ENCODE measurements at places on chromosomes 2 and 18. TPM values are rescaled to one million over a fixed set of nuclear protein-coding genes. Genes with fewer than 3 reads are reported as not detected.

GRCh38 chr18:34942975-34943374 lies 98.2 kb upstream of the MAPRE2 start:
- DNase-seq, result no peak

DNA sequence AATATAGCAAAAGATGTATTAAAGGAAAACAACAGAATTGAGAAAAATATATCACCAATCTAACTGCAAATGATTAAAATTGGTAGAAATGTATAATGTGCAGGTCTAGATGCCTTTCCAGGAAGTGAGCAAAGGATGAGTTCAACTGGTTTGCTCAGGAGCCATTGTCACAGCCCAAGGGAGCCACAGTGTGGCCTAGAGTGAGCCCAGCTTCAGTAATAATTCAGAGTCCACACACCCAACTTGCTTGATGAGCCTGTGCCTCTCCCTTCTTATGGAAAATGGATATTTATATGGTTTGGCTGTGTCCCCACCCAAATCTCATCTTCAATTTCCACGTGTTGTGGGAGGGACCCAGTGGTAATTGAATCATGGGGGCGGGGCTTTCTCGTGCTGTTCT lies 92.2 kb upstream of the ASAP2 start:
- DNase-seq, result no peak

GRCh38 chr2:219297766-219298456 lies 11.3 kb downstream of the PTPRN start:
- DNase-seq, result no peak

RAB11FIP5 gene
- total RNA-seq, result 78.8 TPM

- no peak for DNase-seq
Observed at GRCh38 chr2:165601928-165602521, 132.5 kb downstream of the CSRNP3 start.

- no peak for DNase-seq
Observed at GRCh38 chr2:50345701-50346591, 686.0 kb downstream of the NRXN1 start.

INPP5D gene
- 49.7 TPM for total RNA-seq

DNA sequence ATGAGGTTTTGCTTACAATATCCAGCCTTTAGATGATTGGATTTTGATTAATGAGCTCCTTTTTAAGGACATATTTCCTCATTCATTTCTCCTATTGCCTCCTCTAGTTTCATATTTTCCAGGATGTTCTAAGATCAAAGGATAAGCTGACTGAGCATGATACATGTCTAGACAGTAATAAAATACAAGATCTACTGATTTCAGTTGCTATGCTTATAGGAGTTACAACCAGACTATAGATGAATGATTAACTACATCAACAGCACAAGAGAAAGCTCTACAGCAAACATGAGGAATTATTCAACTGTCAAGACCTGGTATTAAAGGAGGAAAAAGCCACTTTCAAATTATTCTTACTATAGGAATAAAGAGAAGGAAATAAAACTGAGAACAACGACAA lies 85.0 kb upstream of the LINC00305 start:
- no peak for DNase-seq

- no peak for DNase-seq
Observed at GRCh38 chr2:151634736-151635467, 99.4 kb downstream of the NEB start.

- no peak for DNase-seq
Observed at GRCh38 chr2:234812851-234813250, 139.0 kb upstream of the SH3BP4 start.

DNA sequence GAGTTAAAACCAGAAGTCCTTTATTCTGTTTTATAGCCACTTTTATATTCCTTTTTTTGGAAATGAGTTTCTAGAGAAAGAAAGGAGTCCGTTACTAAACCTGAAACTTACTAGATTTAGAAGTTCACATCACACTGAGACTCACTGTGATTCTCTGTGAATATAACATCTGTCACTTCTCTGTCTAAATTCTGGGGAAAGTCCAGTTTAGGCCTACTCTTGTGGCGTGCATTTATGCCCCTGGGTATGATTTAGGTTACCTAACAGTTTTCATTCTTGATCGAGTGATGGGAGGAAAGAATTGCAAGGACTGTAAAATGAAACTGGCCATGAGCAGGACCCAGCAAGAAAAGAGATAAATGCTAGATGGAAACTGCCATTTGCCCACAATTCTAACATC lies 449.6 kb downstream of the SPAG16 start:
- DNase-seq, result no peak

DNA sequence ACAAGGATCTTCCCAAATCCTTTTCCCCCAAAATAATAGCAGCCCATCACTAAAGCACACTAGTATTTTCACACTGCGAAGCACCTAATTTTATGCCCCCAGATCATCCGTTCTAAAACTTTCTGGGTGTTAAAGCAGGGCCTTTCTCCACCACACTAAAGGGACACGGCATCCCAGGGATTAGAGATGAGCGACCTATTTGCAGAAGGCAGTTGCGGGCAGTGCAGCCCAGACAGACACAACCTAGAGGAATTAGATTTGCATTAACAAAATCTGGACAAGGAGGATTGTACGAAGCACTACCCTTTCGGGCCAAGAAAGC lies 402 bp downstream of the OSGEPL1 start:
- no peak for DNase-seq

FBLN7 gene
- total RNA-seq, result 15.6 TPM

PLA2R1 gene
- 28.7 TPM for total RNA-seq

- DNase-seq, result no peak
Observed at GRCh38 chr2:70779491-70779890, 11.0 kb downstream of the FIGLA start.

DNA sequence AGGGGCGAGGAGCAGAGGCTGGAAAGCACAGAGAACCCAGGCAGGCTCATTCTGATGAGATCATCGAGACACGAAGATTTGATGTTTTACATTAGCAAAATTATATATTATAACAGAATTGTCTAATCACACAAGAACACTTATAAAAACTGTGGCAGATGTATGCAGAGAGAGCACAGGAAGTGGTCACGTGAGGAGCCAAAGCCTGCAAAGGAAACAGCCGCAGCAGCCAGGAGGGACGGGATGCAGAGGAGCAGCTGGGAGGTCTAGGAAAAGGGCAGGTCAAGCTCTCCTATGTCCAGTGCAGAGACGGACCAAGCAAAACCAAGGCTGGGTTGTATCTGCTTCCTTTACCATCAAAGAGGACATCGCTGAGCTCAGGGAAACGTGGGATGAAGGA lies 355.1 kb upstream of the MYT1L start:
- no peak for DNase-seq

DNA sequence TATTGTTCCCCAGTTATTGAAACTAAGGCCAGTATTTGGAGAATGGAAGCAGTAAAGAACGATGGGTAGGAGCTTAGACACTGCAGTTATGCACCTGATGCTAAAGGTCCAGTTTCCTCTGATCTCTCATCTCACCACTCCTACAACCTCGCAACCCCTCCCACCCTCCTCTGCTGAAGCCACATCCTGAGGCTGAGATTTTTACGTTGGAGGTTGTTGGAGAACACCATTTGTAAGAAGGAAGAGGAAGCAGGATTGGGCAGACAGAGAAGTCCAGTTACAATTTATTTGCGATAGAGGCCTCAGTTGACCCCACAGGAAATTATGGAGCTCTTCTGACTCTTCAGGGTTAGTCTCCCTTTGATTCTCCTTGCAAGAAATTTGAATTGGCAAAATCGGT lies 54.3 kb upstream of the NDUFV2 start:
- DNase-seq, result no peak

DNA sequence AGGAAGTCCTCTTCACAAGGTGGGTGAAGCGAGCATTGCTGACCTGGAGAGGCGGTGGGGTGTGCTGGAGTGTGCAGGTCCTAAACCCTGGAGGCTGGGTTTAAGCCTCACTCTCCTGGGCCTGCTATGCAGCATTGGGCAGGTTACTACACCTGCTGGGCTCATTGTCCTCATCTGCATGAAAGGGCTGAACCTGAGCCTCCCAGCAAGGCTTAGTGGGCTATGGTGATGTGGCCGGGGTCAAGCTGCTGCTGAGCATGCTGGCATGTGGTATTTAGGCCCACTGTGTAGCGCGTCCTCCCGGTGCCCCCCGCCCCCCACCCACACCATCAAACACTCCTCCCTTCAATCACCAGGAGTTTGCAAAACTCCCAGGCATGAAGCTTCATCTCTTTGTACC lies 37.3 kb downstream of the INHBB start:
- no peak for DNase-seq

NEU2 gene
- not detected for total RNA-seq

GRCh38 chr2:98583816-98584618 lies 24.3 kb downstream of the COA5 start:
- DNase-seq, result no peak

- no peak for DNase-seq
Observed at GRCh38 chr18:70453058-70453775, 164.4 kb downstream of the SOCS6 start.

DNA sequence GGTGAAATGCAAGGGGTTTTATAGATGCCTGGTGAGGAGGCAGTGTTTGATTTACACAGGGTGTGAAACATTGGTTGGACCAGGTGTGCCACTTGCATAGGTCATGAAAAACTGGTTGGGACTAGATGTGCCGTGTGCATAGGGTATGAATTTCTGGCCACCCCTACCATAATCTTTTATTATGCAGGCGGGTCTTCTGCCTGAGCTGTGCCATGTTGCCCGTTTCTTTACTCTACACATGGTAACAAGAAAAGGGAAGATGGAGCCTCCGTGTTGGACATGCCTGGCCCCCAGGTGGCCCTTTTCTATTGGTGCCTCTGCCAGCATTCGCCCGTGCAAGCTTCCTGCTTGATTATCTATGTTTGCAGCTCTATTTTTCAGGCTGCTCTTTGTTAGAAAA lies 805.4 kb downstream of the TRIB2 start:
- DNase-seq, result no peak

MFSD2B gene
- total RNA-seq, result 0.14 TPM

GPR45 gene
- total RNA-seq, result not detected

DNA sequence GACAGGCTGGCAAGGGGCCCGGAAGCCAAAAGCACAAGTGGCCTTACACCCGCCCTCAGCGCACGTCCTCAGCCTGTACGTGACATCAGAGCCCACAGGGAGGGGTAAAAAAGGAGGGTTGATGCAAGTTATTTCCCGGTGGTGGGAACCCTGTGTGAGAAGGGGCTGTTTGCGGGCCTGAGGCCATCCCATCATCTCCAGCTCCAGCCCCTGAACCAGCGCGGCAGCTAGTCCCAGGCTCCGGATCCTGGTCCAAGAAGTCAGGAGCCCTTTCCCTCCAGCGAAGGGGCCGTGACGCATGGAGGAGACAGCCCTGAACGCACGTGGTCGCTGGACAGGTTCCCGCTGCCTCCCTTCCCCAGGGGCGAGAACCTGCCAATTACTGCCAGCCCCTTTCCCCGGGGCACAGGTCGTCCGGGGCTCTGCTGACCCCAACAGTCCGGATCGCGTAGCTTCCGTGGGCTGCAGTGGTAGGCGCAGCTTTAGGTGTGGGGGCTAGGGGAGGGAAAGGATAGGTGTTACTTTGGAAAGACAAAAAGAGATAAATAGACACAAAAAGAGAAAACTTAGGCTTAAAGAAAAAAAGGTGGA lies 1.3 kb upstream of the LRP2 start:
- DNase-seq, result no peak

DNA sequence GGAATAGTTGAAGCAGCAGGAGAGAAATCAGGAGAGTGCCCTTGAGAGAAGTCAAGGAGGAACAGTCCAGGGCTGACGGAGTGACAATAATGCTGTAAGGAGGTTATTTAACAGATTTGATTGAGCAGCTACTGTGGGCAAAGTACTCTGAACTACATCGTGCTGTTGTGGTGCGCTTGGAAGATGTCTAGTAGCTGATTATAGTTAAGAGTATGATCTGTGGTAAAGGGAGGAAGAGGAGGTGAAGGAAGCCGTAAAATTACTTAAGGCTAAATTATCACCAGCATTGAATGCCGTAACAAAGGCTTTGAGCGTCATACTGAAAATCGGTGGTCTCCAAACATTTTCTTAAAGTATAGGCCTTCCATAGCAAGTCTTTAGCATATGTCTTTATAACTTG lies 4.5 kb downstream of the PCBP1 start:
- DNase-seq, result no peak

C1GALT1C1L gene
- not detected for total RNA-seq

CCL20 gene
- 12.1 TPM for total RNA-seq

DNA sequence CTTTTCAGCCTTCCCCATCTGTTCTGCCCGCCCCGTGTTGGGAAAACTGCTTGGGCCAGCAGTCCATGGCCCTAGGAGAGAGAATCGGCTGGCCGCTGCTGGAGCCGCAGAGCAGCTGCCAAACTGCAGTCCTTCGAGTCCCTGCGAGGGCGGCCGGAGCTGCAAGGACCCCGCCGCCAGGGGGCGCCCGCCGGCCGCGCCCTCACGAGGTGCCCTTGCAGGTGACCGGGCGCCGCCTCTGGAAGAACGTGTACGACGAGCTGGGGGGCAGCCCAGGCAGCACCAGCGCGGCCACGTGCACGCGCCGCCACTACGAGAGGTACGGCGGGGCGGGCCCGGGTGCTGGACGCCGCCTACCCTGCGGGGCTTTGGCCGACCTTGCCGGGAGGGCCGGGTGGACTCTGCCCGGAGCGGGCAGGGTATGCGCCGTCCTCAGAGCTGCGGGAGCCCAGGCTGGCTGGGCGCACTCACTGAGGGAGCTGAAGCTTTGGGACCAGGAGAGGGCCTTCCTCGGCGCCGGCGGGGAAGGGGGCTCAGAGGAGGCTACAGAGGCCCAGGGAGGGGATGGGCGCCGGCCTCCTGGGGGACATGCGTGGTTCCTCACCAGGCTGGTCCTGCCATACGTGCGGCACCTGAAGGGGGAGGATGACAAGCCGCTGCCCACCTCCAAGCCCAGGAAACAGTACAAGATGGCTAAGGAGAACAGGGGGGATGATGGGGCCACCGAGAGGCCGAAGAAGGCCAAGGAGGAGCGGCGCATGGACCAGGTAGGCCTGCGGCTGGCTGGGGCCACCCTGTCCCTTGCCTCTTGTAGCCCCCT lies 13.6 kb downstream of the ARID5A start:
- no peak for DNase-seq

SPTBN1 gene
- total RNA-seq, result 524 TPM

CABYR gene
- total RNA-seq, result 1.8 TPM

DNA sequence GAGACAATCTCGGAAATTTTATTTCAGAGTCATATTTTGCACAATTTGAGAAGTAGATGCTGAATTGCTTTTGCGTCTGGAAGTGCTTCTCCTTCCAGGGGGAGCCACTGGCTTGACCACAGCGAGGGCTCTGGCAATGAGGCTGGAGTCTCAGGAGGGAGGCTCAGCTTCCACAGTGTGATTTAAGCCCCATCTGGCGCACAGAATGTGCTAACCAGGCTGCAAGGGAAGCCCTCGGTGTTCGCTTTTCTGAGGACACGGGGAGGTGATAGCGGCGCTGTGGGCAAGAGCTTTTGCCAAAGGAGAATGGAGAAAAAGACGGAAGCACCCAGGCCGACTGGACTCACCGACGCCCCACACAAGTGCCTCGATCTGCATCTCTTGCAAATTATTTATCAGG lies 52.4 kb downstream of the ADI1 start:
- DNase-seq, result no peak

GRCh38 chr18:13218997-13219396 lies 437 bp downstream of the LDLRAD4 start:
- no peak for DNase-seq

All from thoracic aorta (tissue), 2 donors.